ENCODE measurements at places on chromosomes 6 and 20. TPM values are rescaled to one million over a fixed set of nuclear protein-coding genes. Genes with fewer than 3 reads are reported as not detected.

Gene ENPP1
- total RNA-seq, result 7.4 TPM

Gene LST1
- not detected for total RNA-seq

Gene PACSIN1
- total RNA-seq, result not detected

Gene TMC2
- total RNA-seq, result not detected

Gene PRL
- total RNA-seq, result not detected

Gene ASIP
- total RNA-seq, result not detected

Gene MYCT1
- 2.6 TPM for total RNA-seq

Gene C20orf96
- 0.98 TPM for total RNA-seq

Gene KCNS1
- not detected for total RNA-seq

Gene MAP7
- 0.49 TPM for total RNA-seq

Gene LAMA2
- 103 TPM for total RNA-seq

Gene EYA2
- 1.6 TPM for total RNA-seq

Gene CD109
- total RNA-seq, result 39.2 TPM

Gene COL21A1
- total RNA-seq, result 29.5 TPM

Gene BTN1A1
- not detected for total RNA-seq

Gene ACSS1
- 2.5 TPM for total RNA-seq

Gene TAGAP
- total RNA-seq, result not detected

Gene ZNF165
- 0.45 TPM for total RNA-seq

Gene LPA
- not detected for total RNA-seq

Gene SH3BGRL2
- 6.6 TPM for total RNA-seq

Gene TSBP1
- total RNA-seq, result not detected

Gene BHLHE23
- not detected for total RNA-seq

Gene SOX18
- total RNA-seq, result not detected

Gene CALHM6
- 1.6 TPM for total RNA-seq

Gene LCA5
- total RNA-seq, result 12.1 TPM

Gene ZBP1
- not detected for total RNA-seq

Gene SALL4
- total RNA-seq, result 0.36 TPM

Gene PPP1R3G
- total RNA-seq, result 3.8 TPM

Gene SPAG4
- total RNA-seq, result 4.7 TPM

Gene RTEL1
- total RNA-seq, result 17.3 TPM

Gene ULBP3
- total RNA-seq, result 0.41 TPM

Gene NR2E1
- total RNA-seq, result not detected

Gene SOBP
- 7.4 TPM for total RNA-seq

Gene SIM1
- under 0.01 TPM for total RNA-seq

Gene LHFPL5
- not detected for total RNA-seq

Gene POPDC3
- total RNA-seq, result 33.7 TPM

Gene CCM2L
- total RNA-seq, result not detected

Gene PAX1
- not detected for total RNA-seq

Gene KIF6
- total RNA-seq, result 0.08 TPM

Gene EFCAB8
- total RNA-seq, result not detected

Gene REPS1
- 42.6 TPM for total RNA-seq
